ENCODE measurements at places on chromosomes 2 and 18. TPM values are rescaled to one million over a fixed set of nuclear protein-coding genes. Genes with fewer than 3 reads are reported as not detected.

DNA sequence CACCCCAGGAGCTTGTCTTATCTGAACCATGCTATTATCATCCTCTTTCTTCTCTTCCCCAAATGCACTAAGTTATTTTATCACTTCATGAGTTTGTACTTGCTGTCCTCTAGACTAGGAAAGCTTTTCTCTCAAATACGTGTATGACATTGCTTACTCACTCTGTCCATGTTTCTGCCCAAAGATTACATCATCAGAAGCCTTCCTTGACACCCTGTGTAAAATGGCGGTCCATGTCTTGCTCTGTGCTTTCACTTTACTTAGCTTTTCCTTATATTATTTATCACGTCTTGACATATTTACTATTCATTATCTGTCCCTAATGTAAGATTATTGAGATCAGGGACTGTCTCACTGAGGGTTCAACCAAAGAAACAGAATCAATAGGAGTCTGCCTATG lies 196.1 kb upstream of the ZEB2 start:
- no peak for DNase-seq

GRCh38 chr2:68835621-68836020 lies 35.6 kb downstream of the BMP10 start:
- DNase-seq = no peak

DNA sequence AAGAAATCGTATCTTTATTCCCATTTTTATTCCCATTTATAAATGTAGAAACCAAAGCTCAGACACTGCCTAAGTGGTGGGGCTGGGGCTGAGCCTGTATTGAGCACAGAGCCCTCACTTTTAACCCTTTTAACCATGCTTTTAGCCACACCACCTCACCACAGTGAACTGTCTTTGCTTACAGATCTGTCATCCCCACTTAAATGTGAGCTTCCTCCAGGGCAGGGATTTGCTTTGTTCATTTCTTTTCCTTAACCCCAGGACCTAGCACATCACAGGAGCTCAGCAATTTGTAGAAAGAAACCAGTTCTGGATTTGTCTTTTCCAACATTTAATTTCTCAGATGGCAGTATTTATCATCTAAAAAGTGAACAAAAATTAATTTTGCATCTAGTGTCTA lies 2.2 kb downstream of the BOD1L2 start:
- DNase-seq = no peak

DNA sequence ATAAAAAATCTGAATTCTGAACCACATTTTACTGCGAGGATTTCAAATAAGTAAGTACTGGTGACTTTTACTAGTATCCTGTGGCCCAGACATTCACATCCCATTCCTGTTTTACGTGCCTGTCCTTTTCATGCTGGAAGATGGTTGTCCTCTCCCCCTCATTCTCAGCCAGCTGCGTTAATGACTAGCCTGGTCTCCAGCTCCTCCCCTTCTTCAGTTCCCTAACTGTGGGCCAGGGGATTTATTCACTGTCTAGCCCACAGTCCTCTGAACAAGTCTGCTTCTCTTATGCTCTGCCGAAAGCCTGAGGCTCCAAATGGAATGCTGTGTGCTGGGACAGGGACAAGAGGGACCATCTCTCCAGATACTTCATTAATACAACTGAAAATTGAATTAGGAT lies 373.9 kb downstream of the PTPRM start:
- no peak for DNase-seq

GRCh38 chr2:112463256-112463655 lies 18.7 kb upstream of the TTL start:
- DNase-seq = no peak

GRCh38 chr2:241228860-241229516 lies 40.5 kb downstream of the ANO7 start:
- no peak for DNase-seq

GRCh38 chr2:236712961-236713673 lies 143.5 kb downstream of the ACKR3 start:
- DNase-seq = no peak

DNA sequence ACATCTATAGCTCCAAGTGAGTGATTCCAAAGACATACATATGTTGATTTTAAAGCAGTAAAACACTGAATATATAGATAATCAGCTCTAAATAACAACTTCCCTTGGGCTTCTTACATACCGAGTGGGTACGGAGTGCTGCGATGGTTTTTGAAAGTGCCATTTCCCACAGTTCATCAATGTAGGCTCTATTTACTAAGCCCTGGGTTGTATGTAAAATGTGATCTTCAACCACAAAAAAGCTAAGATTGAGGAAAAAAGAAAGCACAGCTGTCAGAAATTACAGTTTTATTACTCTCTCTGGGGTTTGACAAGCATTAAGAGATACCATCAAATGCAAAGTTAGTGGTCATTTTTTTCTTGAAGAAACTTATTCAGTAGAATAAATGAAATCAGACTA lies 312.8 kb downstream of the EXOC6B start:
- DNase-seq = no peak

GRCh38 chr2:110116033-110116710 lies 550 bp upstream of the MALL start:
- DNase-seq = no peak

- no peak for DNase-seq
Measured at GRCh38 chr18:69364930-69365329, 35.8 kb upstream of the DOK6 start.

DNA sequence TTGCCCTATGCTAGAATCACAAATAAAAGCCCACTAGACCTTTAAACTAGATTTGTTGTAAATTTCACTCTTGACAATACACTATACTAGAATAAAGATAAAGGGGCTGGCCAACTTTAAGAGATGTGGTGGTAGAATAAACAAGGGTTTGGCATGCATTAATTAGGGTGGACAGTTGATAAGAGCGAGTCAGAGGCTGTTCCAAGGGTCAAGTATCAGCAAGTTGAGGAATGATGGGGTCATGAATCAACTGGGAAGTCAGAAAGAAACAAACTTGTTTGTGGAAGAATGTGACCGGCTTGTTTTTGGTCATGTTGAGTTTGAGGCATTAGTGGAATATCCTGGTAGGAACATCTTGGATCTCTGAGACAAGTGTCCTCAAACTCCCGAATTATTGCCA lies 398.3 kb upstream of the TNP1 start:
- DNase-seq = no peak

DNA sequence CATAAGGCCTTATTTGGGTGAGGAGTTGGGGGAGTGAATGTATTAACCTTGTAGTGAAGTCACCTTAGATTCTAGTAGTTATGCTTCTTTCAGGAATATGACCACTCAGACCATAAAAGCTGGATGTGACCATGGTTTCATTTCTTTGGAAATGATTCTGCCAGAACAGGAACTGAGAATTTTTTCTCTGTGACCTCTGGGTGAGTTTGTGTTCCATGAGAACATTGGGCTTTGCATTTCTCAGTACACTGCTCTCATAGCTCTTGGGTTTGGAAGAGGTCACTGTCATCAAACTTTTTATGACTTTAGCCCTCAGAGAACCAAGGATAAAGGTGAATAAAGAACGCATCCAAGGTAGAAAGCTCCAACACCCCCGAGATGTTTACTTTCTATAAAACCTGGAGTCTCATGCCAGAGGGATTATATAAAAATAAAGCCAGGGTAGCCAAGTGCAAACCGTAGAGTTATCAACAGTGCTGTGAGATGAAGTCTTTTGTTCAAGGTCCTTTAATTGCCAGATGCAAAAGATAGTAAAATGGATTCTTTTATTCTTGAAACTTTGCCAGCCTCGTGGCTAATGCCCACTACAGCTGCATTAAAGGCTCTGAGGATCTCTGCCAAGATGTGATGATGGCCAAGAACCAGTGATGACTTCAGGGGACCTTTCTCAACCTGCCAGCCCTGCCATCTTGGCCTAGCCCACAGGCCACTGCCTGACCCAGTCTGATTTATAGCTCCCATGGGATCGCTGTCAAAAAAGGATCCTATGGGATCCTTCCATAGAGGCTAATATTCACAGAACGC lies 27.8 kb upstream of the MAT2A start:
- DNase-seq = no peak

DNA sequence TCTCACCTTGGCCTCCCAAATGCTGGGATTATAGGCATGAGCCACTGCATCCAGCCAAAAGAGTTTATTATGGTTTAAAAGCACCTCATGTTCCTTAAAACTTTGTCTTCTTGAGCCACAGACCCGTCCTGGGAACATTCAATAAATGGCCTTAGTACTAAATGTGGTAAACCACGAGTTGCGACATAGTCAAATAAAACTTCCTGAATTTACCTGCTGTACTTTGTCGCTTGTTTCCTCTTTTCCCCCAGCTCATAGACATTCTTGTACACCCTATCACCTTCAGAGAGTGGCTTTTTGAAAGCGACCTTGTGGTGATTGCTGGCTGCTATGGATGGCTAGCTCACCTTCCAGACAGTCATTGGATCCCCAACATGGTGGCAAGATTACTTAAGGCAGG lies 310.4 kb downstream of the LRRTM1 start:
- DNase-seq = no peak

- no peak for DNase-seq
Measured at GRCh38 chr2:229852565-229852964, 69.2 kb downstream of the TRIP12 start.

The CHRNG gene
- not detected for total RNA-seq

The KCNIP3 gene
- 2.4 TPM for total RNA-seq

The LOXHD1 gene
- total RNA-seq = 1.3 TPM

The RMC1 gene
- 0.87 TPM for total RNA-seq

The ZNF804A gene
- total RNA-seq = 2.9 TPM

The TUBB8B gene
- total RNA-seq = not detected

Measured in stomach (tissue), 19 donors.